B cell (primary cell): ENCODE measurements at places on chromosomes 4 and X. TPM values are rescaled to one million over a fixed set of nuclear protein-coding genes. Genes with fewer than 3 reads are reported as not detected.
A peak's percentile ranks its signal among the peaks of the same experiment; 100 is the strongest.

The BMP15 gene
- not detected in 2 replicates for polyA plus RNA-seq

GRCh38 chr4:91488946-91489345, 814.8 kb upstream of the GRID2 start:
- H3K4me1 ChIP-seq = no peaks in the 10 kb centered on the region
- H3K27me3 ChIP-seq = no peaks in the 10 kb centered on the region
- H3K4me3 ChIP-seq = no peak overlapping the region
- DNase-seq = no peak
- no peak overlapping the region for H3K27ac ChIP-seq

DNA sequence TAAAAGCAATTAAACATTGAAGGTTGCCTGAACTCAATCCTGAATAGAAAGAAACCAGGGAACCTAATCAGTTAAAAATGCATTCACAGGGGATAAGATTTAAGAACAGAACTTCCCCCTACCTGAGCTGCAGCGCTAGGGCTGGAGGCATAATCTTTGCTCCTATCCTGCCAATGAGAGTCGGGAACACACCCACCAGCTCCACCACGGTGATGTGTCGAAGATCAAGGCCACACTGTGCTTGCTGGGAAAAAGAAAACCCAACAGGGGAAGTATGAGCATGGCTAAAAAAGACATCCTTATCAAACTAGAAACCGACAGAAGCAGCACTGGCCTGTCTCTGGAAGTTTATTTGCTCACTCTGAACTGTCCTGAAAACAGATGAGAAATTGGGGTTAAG, 66.3 kb downstream of the SRPX start:
- no peak for DNase-seq
- H3K4me1 ChIP-seq = no peaks in the 10 kb centered on the region
- no peak overlapping the region for H3K27ac ChIP-seq
- no peak overlapping the region for H3K4me3 ChIP-seq

The MTTP gene
- polyA plus RNA-seq = 0.03 TPM in 1 of 2 replicates, not detected in the other

GRCh38 chr4:54525602-54526001, 132.2 kb upstream of the KIT start:
- DNase-seq = no peak
- no peaks in the 10 kb centered on the region for H3K36me3 ChIP-seq
- peaks cover 2% of the 10 kb centered on the region for H3K27me3 ChIP-seq
- H3K4me1 ChIP-seq = no peaks in the 10 kb centered on the region
- H3K27ac ChIP-seq = no peak overlapping the region
- no peak overlapping the region for H3K4me3 ChIP-seq

GRCh38 chr4:83283181-83283580, 1.4 kb downstream of the COQ2 start:
- H3K36me3 ChIP-seq = peaks cover 7% of the 10 kb centered on the region
- no peak for DNase-seq
- no peak overlapping the region for H3K4me3 ChIP-seq
- H3K4me1 ChIP-seq = peaks cover 19% of the 10 kb centered on the region

The ENPEP gene
- not detected in 2 replicates for polyA plus RNA-seq

The GATA1 gene
- 0.16 TPM in 1 of 2 replicates, not detected in the other for polyA plus RNA-seq

The TCEAL4 gene
- 3.0 and 6.5 TPM in 2 replicates for polyA plus RNA-seq

GRCh38 chr4:142840516-142841123, 5.5 kb downstream of the INPP4B start:
- H3K4me1 ChIP-seq = peaks cover 12% of the 10 kb centered on the region
- DNase-seq = no peak
- H3K4me3 ChIP-seq = no peak overlapping the region
- H3K27ac ChIP-seq = no peak overlapping the region

DNA sequence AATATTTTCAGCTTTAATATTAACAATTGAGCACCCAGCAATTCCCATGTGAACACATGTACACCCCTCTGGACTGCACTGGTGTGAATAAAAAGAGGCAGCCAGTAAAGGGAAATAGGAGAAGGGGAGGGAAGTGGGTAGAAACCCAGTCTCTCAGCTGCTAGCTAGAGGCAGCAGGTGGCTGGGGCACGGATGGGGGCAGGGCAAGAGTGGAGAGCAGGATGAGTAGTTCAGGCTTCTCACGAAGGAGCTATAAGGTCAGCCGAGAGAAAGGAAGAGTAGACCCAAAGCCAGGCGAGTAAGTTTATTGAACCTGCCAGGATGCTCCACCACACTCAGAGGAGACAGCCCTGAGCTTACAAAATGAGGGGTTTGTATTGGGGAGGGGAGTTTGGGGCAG, 184.8 kb upstream of the MTMR8 start:
- H3K4me3 ChIP-seq = no peak overlapping the region
- DNase-seq = peak; percentile 3
- no peaks in the 10 kb centered on the region for H3K36me3 ChIP-seq
- no peak overlapping the region for H3K27ac ChIP-seq
- H3K4me1 ChIP-seq = no peaks in the 10 kb centered on the region

DNA sequence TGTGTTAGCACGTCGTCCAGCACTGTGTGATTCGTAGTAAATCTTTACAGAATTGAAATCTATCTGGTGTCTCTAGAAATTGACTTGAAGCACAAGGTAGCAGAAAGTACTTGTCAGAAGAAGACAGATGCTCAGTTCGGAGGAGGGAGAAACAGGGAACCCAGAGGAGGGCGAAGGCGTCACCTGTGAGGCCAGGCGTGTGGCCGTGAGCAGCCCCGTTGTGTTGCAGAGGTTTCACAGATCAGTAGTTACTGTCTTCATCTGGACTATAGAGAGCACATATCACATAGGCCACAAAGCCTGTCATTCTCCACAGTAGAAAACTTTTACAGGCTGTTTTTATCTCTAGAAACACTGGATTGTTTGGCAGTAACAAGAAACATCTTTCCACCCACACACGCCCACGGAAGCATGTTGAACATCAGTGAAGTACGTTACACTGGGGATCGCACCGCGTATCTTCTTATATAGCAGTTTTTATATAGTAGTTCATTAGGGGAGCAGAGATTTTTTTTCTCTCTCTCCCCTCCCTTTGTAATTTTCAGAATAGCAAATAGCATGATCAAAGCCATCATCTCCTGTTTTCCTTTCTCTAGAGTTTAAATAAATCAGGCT, 48.1 kb upstream of the TLR3 start:
- H3K4me3 ChIP-seq = no peak overlapping the region
- no peak overlapping the region for H3K27ac ChIP-seq
- no peaks in the 10 kb centered on the region for H3K27me3 ChIP-seq
- no peaks in the 10 kb centered on the region for H3K36me3 ChIP-seq
- no peaks in the 10 kb centered on the region for H3K4me1 ChIP-seq
- DNase-seq = no peak

GRCh38 chr4:83255584-83255983, 29.0 kb downstream of the COQ2 start:
- no peak overlapping the region for H3K4me3 ChIP-seq
- H3K4me1 ChIP-seq = peaks cover 72% of the 10 kb centered on the region
- no peaks in the 10 kb centered on the region for H3K36me3 ChIP-seq
- DNase-seq = no peak
- no peak overlapping the region for H3K27ac ChIP-seq

DNA sequence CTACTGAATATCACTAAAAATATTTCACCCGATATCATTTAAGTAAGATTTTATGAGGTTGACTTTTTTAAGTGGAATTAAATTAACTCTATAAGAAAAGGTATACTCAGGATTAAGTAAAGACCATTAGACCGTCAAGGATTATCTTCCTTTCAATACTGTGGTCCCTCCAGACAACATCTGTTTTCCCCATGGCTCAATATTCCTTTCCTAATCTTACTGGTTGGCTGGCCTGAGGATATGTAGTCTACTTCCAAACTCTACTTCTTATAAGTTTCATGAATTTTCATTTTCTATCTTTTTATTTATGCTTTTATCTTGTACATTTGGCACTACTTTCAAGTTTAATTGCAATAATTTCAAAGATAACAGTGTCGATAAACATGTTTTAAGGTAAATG, 725.4 kb downstream of the PCDH7 start:
- H3K36me3 ChIP-seq = no peaks in the 10 kb centered on the region
- no peak overlapping the region for H3K27ac ChIP-seq
- no peaks in the 10 kb centered on the region for H3K4me1 ChIP-seq
- H3K27me3 ChIP-seq = no peaks in the 10 kb centered on the region
- no peak for DNase-seq
- no peak overlapping the region for H3K4me3 ChIP-seq

GRCh38 chr4:52939325-52939724, 77.2 kb downstream of the RASL11B start:
- no peak overlapping the region for H3K27ac ChIP-seq
- H3K36me3 ChIP-seq = no peaks in the 10 kb centered on the region
- DNase-seq = no peak
- no peaks in the 10 kb centered on the region for H3K27me3 ChIP-seq

The TCEAL5 gene
- polyA plus RNA-seq = not detected in 2 replicates

DNA sequence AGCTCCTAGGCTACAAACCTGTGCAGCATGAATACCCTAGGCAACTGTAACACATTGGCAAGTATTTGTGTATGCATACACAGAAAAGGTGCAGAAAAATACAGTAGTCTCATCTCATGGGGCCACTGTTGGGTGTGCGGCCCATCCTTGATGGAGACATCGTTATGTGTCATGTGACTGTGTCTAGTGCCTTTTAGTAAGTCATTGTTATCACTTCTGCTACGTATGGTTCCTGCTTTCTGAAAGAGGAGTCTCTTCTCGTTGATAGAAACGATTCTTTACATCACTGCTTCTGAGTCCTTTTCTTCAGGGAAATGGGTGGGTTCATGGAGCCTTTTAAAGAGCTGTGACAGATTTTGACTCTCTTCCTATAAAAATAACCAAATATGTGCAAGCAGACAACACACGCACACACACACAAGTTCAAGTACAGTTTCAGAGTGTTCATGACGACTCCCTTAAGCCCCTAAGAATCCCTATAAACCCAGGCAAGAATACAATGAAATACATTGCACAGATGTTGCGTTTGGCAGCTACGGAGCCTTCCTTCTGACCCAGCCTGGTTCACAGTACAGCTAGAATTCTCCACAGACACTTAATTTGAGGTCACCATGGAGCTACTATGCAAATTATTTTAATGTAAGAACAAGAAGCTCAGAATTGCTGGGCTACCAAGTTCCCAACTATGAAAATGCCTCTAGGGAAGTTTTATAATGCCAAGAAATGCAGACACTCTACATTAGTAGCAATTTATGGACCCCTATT, 10.2 kb upstream of the STK32B start:
- no peak overlapping the region for H3K27ac ChIP-seq
- H3K36me3 ChIP-seq = no peaks in the 10 kb centered on the region
- H3K27me3 ChIP-seq = no peaks in the 10 kb centered on the region

The MID1 gene
- polyA plus RNA-seq = 0.15 and 0.20 TPM in 2 replicates

- H3K36me3 ChIP-seq = no peaks in the 10 kb centered on the region
- H3K4me3 ChIP-seq = no peak overlapping the region
- no peak overlapping the region for H3K27ac ChIP-seq
- no peaks in the 10 kb centered on the region for H3K27me3 ChIP-seq
- H3K4me1 ChIP-seq = no peaks in the 10 kb centered on the region
- DNase-seq = no peak
Observed at GRCh38 chr4:149211876-149212275, 603.8 kb downstream of the IQCM start.

The NDNF gene
- polyA plus RNA-seq = not detected in 2 replicates

DNA sequence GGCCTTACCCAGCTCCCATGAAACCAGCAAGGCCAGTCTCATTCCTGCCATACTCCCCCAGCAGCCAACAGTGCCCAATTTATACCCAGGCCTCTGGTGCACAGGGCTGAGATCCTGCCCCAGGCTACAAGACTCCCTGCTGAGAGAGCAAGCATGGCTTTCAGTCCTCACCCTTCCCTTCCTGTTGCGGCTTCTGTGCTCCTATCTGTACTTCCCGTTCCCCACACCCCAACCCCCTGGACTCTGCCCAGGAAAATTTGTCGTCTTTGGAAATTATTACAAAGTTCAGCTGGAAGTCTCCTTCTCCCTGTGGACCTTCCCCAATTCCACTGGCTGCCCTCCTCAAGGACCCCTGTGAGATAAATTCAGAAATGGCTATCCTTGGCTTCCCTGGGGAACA, 84.1 kb upstream of the GK2 start:
- H3K36me3 ChIP-seq = no peaks in the 10 kb centered on the region
- no peak for DNase-seq
- H3K4me1 ChIP-seq = no peaks in the 10 kb centered on the region
- H3K27ac ChIP-seq = no peak overlapping the region
